ENCODE measurements at places on chromosomes 12 and 14.
A peak's percentile ranks its signal among the peaks of the same experiment; 100 is the strongest.

DNA sequence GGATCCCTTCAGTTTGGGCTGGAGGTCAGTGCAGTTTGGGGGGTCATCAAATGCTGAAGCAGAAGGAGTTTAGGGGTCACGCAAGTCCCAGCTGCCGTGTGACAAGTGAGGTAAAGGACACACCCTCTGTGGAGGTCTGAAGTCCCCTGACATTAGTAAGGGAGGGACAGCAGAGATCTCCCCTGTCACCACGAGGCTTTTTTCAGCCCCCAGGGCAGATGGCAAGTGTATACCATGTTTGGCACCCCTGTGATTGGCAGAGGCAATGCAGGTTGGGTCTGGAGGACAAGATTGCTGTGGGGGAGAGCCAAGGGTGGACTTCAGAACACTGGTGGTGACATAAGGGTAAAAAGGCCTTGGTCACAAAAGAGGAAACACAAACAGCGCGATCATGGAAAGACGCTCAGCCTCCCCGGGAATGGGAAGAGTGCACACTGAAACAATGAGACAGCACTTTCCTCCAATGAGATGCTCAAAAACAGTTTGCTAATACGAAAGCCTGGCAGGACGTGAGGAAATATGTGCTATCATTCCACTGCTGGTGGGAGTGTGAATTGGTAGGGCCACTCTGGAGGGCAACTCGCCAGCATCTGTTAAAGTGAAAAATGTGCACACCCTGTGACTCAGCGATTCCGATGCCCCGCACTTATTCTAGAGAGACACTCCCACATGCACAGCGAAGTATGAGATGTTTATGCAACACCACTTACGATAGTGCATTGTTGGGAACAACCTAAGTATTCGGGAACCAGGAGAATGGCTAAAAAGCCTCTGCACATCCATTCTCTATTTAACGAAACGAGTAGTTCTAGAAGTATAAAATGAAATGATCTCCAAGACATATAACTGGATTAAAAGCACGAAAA is 14.4 kb upstream of the CD27 start:
- DNase-seq = peak; percentile 36

DNA sequence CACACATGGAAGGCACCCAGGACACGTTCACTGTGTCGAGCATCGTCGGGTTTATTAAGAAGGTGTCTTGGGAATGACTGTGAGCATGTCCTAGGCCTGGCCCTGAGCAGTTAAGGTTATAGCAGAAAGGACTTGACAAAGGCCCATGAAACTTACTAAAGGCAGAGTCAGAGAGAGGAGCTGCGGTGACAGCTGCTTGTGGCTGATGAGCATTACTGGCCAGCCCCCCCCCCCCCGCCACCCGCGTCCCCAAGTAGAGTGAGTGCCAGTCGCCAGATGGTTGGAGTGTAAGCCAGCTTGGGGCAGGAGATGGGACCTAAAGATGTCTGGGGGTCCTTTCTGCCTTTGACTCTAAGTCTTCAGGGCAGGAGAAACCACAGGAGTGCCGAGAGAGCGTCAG is 169.9 kb downstream of the TSPAN9 start:
- no peak for DNase-seq

GRCh38 chr14:39974036-39974435 is 541.8 kb upstream of the FBXO33 start:
- DNase-seq = no peak

GRCh38 chr14:54803396-54803795 is 99.2 kb downstream of the GCH1 start:
- no peak for DNase-seq

- no peak for DNase-seq
These were observed 14.5 kb downstream of the KRAS start for GRCh38 chr12:25236190-25236589.

- DNase-seq = no peak
These were observed 45.9 kb downstream of the CHST11 start for GRCh38 chr12:104502638-104503037.

GRCh38 chr14:51018521-51018920 is 74.2 kb upstream of the PYGL start:
- DNase-seq = no peak

DNA sequence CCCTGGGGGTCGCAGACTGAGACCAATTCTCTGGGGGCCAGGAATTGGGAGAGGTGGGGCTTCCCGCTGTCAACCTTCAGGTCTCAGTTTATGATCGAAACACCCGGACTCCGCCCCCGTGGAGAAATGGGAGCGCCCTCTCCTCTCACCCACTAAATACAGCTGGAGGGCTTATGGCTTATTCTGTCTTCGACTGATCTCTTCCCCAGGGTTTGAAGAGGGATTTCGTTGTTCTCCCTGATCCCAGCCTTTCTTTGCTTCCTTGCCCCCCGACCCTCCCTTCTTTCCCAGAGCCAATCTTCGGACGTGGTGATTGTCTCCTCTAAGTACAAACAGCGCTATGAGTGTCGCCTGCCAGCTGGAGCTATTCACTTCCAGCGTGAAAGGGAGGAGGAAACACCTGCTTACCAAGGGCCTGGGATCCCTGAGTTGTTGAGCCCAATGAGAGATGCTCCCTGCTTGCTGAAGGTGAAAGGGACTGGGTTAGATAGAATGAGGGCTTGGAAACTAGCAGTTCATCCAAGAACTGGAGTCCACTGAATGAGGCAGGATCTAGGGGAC is 607 bp downstream of the OS9 start:
- DNase-seq = no peak

DNA sequence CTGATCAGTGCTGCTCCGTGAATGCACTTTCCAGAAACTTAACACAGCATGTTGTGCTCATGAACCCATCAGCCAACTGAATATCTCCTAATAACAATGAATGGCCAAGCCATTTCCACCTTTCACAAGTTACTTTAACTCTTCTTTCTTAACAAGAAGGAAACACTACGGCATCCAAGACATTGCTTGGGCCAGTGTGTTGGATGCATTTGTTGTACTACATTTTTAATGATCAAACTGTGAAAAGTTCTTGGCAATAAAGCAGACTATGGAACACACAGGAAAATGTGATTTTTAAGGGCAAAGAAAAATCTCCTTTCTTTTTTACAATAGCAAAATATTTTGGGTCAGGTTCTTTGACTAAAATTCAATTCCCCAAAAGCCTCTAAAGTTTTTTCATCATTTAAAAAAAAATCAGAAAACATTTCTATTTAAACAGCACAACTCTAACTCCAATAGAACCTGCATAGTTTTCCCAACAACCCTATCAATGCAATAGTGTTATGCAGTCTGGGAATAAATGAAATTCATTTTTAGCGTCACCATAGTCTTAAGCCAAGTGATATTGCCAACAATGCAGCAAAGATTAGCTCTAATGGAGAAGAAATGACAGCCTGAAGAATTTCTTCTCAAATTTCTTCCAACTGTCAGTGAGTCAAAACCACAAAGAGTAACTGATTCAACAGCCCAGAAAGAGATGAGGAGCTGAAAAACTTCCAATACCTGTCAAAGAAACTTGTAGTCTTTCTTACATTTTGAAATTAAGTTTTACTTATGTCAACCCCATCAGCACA is 50.7 kb upstream of the PTPRR start:
- no peak for DNase-seq

DNA sequence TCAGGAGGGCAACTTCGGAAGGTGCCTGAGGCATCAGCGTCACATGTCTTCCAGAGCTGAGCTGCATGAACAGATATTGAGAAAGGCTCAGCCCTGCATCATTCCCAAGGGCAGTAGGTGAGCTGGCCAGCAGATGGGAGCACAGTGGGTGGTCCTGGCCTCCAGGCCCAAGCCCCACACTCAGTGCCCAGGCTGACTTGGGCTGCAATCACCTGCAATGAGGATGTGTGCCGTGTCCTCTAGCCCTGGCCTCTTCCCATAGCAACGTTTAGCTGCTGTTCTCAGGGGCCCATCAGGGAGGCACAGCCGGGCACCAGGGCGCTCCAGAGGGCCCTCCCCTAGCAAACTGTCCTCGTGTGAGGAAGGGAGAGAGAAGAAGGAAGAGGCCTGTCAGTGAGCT is 32.0 kb downstream of the TEP1 start:
- DNase-seq = no peak

GRCh38 chr14:21015312-21015711 is 9.5 kb downstream of the NDRG2 start:
- DNase-seq = no peak

GRCh38 chr14:103909531-103910261 is 18.6 kb upstream of the TDRD9 start:
- peak; percentile 67 for DNase-seq

- peak; percentile 9 for DNase-seq
These were observed 124.4 kb downstream of the KIF26A start for GRCh38 chr14:104262515-104263514.

DNA sequence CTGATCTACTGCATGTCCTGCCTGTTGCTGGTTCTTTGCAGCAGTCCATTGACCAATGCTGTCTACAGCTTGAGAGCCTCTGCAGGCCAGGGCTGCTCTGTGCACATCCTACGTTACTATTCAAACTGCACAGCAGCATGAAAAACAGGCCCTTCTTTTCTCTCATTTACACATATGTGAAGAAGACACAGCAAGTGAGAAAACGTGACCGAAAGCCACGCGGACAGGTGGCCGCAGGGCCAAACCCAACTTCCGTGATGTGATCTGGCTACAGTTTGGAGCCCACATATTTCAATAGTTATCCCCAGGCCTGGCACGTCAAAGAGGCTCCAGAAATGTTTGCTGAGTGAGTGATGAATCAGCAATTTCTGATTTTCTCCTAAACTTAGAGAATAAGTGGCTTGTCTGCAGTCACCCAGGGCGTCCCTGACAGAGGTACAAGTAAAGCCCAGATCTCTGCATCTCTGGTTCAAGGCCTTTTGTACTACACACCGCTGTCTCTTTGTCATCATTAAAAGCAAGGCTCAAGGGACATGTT is 17.9 kb upstream of the TCL1B start:
- DNase-seq = no peak

DNA sequence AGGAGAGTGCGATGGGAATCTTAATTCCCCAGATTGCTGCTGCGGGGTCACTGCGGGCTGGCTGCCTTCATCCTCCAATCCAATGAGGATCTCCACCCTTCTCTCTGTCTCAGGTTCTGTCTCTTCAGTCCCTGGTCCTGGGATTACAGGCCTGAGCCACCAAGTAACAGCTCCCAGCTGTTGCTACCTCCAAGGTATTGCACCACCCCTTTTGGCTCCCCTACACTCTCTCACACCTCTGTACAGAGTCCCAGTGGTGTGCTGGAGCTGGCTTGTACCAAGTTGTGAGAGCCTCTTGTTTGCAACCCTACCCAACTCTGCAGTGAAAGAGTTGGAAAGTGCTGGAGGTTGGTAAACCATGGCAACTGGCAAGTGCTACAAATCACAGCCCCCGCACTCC is 10.0 kb upstream of the RILPL1 start:
- DNase-seq = no peak

GRCh38 chr14:91163316-91163715 is 49.4 kb downstream of the DGLUCY start:
- DNase-seq = no peak

GRCh38 chr14:101446387-101446969 is 114.8 kb upstream of the DIO3 start:
- DNase-seq = no peak

- DNase-seq = no peak
These were observed 50.5 kb downstream of the IRF2BPL start for GRCh38 chr14:76977793-76978720.

DNA sequence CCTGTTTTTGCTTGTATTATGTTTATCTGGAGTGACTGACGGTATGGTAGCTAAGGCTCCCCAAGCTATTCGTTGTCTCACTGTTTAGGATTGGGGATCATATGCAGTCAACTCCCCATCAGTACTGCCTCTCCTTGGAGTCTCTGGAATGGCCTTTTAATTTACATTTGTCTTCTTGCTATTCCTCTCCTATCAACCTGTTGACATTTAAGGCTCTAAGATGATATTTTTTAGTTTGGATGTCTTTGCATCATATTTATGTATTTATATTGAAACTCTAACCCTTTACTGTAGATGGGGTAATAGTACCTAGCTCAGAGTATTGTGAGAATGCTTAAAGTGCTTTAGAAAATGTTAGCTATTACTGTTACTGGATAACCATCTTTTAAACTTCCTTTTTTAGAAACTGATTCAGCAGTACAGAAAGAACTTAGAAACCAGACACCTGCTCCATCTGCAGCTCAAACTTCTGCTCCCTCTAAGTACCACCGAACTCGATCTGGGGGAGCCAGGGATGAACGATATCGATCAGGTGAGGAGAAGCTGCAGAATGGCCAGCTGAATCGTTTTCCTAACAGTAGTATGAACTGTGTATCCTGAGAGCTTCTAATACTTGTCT is 123.5 kb upstream of the ATF1 start:
- DNase-seq = no peak

DNA sequence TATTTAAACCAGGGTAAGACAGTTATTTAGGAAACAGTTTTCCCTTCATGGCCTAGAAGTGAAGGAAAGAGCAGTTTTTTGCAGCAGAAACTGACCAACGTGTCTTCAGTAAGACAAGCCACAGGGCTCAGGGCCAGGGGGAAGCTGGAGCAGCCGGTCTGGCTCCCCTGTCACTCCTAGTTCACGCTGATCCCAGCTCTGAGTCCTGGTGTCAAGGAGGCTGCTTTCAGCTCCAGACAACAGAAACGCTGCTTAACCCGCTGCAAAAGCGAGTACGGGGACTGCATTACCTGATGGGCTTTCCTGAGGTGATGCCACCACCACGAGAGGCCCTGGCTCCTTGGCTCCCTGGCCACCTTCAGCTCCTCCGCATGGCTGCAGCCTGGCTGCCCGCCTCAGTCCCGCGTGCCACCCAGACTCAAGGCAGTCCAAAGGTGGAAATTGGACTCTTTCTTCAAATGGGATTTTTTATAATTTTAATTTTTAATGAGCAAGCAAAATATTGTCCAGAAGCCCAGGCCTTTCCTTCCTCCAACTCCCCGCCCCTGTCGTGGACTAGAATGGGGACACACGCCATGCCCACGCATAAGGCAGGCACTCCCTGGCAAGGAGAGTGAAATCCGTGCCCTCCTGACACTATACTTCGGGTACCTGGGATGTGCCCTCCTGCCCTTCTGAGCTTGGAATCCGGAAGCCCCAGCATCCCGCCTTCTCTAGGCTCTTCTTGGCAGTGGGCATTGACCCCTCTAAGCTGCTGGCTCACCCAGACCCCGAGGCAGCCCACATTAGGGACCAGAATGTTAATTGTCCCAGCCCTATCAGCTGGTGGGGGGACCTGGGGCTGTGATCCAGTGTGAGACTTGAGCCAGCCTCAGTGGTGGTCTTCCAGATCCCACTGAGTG is 85.0 kb downstream of the PAPOLA start:
- DNase-seq = no peak

GRCh38 chr12:109110988-109111495 is 5.3 kb upstream of the ACACB start:
- peak; percentile 89 for DNase-seq

GRCh38 chr12:3016191-3016590 is 57.0 kb downstream of the TEAD4 start:
- DNase-seq = no peak

Data from BE2C (cell line).